T-cell (primary cell): ENCODE measurements at places on chromosomes 16 and 17.

DNA sequence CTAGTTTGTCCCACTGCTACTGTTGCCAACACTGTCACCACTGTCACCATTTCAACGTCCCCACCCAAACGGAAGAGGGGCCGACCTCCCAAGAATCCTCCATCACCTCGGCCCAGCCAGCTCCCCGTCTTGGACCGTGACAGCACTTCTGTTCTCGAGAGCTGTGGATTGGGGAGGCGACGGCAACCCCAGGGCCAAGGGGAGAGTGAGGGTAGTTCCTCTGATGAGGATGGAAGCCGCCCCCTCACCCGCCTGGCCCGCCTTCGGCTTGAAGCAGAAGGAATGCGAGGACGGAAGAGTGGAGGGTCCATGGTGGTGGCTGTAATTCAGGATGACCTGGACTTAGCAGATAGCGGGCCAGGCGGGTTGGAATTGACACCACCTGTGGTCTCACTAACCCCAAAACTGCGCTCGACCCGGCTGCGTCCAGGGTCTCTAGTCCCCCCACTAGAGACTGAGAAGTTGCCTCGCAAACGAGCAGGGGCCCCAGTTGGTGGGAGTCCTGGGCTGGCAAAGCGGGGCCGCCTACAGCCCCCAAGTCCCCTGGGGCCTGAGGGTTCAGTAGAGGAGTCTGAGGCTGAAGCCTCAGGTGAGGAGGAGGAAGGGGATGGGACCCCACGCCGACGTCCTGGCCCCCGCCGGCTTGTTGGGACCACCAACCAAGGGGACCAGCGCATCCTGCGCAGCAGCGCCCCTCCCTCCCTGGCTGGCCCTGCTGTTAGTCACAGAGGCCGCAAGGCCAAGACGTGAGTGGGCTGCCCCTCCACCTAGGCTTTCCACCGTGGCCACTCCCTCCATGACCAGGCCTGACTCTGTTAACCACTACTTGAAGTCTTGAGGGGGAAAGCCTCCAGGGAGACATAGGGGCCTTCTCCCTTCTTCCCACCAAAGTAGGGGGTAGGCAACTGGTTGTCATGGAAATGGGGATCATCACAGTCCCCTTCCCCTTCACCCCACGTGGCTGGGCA, 9.0 kb upstream of the PHKG2 start:
- DNase-seq, result no peak

DNA sequence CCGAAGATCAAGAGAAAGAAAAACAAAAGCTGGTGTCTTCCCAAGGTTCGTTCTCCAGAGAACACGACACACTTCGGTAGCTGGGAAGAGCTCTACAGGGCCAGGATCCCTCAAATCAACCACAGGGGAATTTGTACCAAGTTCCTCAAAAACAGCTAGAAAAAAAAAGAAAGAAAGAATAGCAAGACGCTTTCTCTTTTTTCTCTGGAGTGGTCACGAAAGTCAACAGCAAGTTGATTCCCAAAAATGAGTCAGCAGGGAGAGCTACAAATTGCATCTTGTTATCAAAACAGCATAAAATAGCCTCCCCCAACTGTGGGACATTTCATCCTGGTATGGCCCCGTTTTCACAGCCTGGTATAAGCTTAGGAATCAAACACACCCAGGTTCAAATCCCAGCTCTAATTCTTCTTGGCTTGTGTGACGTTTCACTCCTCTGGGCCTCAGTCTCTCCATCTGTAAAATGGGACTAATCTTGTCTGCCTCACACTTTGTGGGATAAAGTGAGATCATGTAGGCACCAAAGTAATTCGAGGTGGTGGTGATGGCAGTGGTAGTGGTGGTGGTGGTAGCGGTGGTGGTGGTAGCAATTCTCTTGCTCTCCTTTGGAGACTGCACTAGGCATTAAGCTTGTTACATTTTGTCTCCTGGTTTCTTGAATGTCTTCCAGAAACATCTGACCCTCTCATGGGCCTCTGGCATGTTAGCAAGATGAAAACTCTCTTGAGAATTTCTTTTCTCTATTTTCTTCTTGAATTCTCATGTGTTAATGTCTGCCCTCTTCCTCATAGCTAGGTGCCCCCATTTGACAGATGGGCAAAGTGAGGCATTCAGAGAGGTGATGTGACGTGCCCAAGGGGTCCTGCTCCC, 988 bp upstream of the IL21R start:
- DNase-seq, result no peak

DNA sequence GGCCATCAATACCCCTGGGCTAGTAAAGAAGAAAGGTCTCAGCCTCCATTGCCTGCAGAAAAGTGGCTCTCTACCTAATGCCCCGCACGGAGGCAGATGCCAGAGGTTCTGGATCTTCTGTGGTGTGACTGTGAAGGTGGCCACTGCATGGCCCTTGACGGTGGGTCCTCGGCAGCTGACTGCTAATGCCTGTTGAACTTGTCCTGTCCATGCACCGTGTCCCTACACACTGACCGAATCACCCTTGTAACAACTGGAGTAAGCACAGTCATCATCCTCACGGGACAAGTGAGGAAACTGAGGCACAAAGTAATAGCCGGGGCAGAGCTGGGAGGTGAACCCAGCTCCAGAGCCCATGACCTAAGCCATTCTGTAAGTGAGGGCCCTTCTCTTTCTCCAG, 48.8 kb downstream of the MYH11 start:
- DNase-seq, result no peak

- DNase-seq, result peak; percentile 58
Measured at GRCh38 chr17:42744283-42744805, 496 bp downstream of the EZH1 start.

GRCh38 chr16:53955221-53955875, 251.4 kb downstream of the FTO start:
- DNase-seq, result no peak

GRCh38 chr16:27366687-27367460, 35.1 kb upstream of the IL21R start:
- no peak for DNase-seq

DNA sequence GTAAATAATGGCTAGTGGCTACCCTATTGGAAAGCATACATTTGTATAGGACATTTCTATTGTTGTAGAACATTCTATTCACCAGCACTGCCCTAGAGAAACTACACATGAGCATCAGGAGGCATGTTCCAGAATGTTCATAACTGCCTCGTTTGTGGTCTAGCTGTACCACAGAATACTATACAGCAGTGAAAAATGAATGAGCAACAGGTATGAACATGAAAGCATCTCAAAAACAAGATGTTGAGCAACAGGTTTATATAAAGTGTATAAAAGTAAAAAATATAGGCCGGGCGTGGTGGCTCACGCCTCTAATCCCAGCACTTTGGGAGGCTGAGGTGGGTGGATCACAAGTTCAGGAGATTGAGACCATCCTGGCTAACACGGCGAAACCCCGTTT, 91.7 kb downstream of the BMERB1 start:
- no peak for DNase-seq

- DNase-seq, result peak; percentile 64
Measured at GRCh38 chr16:22188595-22189442, 17.3 kb upstream of the EEF2K start.

DNA sequence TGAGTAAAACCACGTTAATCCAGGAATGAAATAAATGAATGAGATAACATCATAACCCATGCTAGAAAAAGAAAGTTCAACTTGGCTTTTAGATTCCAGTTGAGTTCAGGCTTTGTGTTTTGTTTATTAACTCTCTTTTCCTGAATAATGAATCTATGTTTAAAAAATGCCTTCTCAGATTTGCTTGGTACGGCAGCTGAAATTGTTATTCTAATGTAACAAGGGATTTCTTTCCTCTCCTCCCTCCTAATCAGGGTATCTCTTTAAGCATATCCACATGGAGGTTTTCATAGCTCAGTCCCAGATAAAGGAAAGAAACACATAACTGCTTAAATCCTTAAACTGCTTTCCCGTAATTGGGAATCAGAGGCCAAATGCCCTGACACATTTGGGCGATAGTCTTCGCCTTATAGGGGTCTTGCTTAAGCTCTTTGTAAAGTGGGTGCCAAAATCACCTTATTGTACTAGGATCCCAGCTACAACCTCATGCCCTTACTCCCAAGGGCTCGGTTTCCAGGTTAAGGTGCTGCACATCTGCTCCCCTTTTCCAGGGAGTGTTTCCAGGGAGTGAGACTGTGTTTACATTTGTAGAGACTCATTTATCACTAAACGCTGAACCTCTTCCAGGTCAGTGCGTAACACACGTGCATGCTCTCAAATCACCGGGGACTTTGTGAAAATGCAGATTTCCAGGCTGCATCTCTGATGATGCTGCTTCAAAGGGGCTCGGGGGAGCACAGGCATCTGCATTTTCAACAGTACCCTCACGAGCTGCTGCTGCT, 142.8 kb upstream of the FOXF1 start:
- no peak for DNase-seq

DNA sequence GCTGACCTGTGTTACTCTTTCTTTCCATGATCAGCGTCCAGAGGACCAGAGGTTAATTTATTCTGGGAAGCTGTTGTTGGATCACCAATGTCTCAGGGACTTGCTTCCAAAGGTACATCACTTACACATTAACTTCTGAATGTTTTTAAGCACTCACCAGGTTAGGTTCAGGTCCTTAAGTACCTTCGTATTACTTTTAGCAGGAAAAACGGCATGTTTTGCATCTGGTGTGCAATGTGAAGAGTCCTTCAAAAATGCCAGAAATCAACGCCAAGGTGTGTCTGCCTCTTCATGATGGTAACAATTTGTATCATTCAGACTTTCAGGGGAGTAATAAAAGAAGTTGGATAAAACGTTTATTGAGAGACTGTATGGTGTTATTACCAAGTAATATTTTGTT, 3.3 kb downstream of the HERPUD1 start:
- DNase-seq, result no peak

DNA sequence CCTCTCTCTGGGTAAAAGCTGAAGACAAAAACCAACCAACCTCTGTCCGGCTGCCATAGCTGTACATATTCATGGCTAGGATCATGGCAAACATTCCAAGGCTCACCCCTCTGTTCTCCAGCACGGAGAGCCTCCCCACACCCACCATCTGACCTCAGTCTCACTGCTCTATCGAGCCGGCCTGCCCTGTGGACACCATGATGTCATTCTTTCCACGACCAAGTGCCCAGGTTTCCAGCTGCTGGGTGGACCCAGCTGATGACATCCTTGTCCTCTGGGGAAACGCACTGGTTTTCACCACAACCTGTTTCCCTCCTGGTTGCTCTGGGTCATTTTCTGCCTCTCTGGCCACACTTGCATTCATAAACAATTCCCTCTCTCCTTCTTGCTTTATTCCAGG, 67.7 kb downstream of the NDEL1 start:
- no peak for DNase-seq

DNA sequence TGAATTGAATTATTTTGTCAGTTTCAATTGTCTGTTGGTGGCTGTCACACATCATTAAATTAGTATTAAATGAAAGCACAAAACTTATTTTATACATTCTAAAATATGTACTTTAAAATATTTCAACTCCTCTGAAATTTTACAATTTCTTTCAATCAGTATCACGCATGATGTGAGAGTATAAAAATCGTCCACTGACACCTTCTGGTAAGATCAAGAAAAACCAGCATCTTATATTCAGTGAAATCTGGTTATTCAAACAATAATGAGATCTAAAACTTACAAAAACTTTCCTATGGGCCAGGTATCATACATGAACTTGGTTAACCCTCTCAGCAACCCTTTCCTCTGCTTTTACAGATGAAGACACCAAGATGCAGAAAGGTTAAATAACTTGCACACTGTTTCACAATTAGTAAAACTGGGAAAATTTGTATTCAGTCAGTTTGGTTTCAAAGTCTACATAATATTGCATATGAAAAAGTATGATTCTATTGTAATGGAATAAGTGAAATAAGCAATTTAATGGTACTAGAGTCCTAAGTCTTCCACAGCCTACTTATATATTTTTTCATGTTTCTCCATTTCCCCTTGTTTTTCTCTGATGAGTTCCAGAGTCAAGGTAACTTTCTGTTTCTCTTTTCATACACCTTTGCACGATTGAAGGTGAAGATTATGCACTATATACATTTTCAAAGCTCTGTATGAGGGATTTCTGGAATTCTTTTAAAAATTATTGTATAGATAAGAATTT, 58.7 kb downstream of the EFCAB5 start:
- DNase-seq, result no peak

DNA sequence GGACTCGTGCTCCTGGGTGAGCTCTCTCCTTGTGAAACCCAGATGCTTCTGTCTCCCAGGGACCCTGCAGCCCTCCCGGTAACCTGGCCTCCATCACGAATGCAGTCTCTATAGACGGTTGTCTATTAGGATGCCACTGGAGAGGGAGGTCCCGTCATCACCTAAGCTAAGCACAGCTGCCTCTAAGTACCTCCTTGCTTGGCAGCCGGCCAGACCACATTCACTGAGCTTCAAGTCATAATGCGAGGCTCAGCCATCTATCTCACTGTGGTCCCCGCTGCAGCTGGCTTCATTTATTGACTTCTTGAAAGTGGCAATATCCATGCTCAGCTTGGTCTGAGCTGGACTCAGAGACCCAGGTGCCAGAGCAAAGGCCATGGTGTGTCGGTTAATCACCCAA, 74.5 kb upstream of the HSBP1 start:
- DNase-seq, result no peak

GRCh38 chr16:19499006-19499405, 22.9 kb downstream of the GDE1 start:
- no peak for DNase-seq

- no peak for DNase-seq
Measured at GRCh38 chr17:45127548-45128300, 4.6 kb downstream of the PLCD3 start.

DNA sequence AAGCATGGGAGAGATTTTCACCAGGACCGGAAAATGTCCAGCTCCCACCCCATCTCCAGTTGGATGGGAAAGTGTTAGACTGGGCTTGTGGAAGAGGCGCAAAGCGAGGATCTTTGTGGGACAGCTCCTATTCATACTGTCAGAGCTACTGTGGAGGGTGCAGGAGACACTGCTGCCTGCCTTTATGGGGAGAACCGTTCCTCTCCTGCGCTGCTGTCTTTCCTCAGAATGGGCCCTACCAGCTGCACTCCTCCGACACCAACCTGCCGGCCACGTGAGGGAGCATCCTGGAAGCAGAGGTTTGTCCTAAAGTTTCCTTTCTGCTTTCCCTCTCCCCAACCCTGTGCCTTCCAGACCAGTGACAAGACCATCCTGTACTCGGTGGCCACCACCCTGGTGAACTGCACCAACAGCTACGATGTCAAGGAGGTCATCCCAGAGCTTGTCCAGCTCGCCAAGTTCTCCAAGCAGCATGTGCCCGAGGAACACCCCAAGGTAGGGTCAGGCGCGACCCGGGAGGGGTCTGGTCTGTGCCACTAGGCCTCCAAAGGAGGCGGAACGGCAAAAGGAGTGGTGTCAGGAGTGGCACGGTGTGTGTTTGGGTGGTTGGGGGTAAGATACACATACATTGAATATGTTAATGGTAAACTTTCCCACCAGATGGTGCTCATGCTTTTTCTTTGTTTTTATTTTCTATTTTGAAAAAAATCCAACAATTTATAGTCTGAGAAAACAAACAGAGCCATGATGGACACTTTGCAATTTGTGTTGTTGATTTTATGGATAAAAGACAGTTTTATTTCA, 23.0 kb downstream of the SLC35G3 start:
- DNase-seq, result no peak
